ENCODE measurements at places on chromosomes 5 and 9. TPM values are rescaled to one million over a fixed set of nuclear protein-coding genes. Genes with fewer than 3 reads are reported as not detected.

- no peak for DNase-seq
Measured at GRCh38 chr5:172885597-172886340, 51.7 kb downstream of the ERGIC1 start.

GRCh38 chr9:109441296-109441695, 56.8 kb downstream of the PTPN3 start:
- DNase-seq, result no peak

- DNase-seq, result no peak
Measured at GRCh38 chr9:81590688-81591087, 98.7 kb downstream of the TLE1 start.

The CBY3 gene
- total RNA-seq, result not detected

All from renal cortical epithelial cell (primary cell).